Right hindlimb (tissue), 1 donor: ENCODE measurements at places on chromosomes 12 and 14.

DNA sequence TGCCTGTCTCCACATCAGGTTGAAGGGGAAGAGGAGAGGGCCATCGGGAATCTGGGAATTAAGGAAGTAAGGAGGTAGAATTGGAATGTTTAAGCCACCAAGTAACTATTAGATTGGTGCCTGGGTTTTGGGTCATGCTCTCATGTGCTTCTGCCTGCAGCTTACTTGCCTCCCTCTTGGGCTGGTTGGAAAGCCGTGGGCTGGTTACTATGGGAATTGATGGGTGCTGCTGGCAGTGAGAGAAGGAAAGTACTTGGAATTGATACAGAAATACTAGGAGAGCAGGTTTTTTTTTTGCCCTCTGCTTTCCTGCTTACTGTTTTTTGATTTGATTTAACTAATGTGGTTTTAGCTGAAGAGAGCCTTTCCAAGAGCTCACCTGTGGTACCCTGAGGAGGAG is 493.5 kb upstream of the RGS6 start:
- DNase-seq: peak; percentile 26

GRCh38 chr14:101039755-101040138 is 136.2 kb upstream of the RTL1 start:
- no peak for DNase-seq

DNA sequence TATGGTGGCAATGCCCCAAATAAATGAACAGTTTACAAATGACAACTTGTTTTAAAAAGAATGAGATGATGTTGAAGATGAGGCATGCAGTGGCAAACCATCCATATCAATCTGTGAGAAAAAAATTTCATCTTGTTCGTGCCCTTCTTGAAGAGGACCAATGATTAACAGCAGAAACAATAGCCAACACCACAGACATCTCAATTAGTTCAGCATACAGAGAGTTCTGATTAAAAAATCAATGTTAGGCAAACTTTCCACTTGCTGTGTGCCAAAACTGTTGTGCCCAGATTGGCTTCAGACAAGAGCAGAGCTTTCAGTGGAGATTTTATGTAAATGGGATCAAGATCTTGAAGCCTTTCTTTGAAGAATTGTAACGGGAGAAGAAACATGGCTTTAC is 329.9 kb downstream of the BMP4 start:
- DNase-seq: no peak

- no peak for DNase-seq
Measured at GRCh38 chr14:76123426-76124225, 28.1 kb upstream of the GPATCH2L start.
